ENCODE measurements at places on chromosomes 7 and 10. TPM values are rescaled to one million over a fixed set of nuclear protein-coding genes. Genes with fewer than 3 reads are reported as not detected.

Gene NPY
- 34.4 TPM for total RNA-seq

Gene MGMT
- total RNA-seq, result 28.0 TPM

- H3K27me3 ChIP-seq, result no peaks in the 10 kb centered on the region
- no peaks in the 10 kb centered on the region for H3K36me3 ChIP-seq
- no peaks in the 10 kb centered on the region for H3K4me1 ChIP-seq
- no peak for DNase-seq
- H3K4me3 ChIP-seq, result no peak overlapping the region
- H3K27ac ChIP-seq, result no peak overlapping the region
These were observed 521.6 kb upstream of the SORCS1 start for GRCh38 chr10:107686095-107686494.

GRCh38 chr7:76211216-76211615 lies 9.5 kb downstream of the SRRM3 start:
- no peak overlapping the region for H3K27ac ChIP-seq
- no peak overlapping the region for H3K4me3 ChIP-seq
- no peaks in the 10 kb centered on the region for H3K36me3 ChIP-seq
- DNase-seq, result no peak
- peaks cover 43% of the 10 kb centered on the region for H3K27me3 ChIP-seq

Gene ZNF727
- not detected for total RNA-seq

DNA sequence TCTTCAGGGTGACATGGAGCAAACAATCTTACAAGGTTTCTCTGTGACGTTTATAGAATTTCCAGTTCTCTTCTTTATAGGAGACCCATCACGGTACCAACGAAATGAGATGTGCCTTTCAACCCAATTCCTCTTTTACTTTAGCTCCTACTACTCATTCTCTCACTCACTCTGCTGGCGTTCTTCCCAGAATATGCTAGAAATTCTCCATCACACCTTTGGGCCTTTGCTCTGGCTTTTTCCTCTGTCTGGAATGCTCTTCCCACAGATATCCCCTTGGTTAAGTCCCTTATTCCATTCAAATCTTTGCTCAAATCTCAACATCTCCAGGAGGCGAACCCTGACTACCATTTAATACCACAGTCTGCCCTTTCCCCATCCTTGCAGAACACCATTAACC lies 39.0 kb downstream of the SEMA3C start:
- H3K27me3 ChIP-seq, result no peaks in the 10 kb centered on the region
- no peak for DNase-seq
- H3K36me3 ChIP-seq, result no peaks in the 10 kb centered on the region
- H3K27ac ChIP-seq, result no peak overlapping the region
- H3K4me3 ChIP-seq, result no peak overlapping the region

- H3K4me1 ChIP-seq, result no peaks in the 10 kb centered on the region
- DNase-seq, result no peak
- no peak overlapping the region for H3K4me3 ChIP-seq
- no peaks in the 10 kb centered on the region for H3K36me3 ChIP-seq
- peaks cover 8% of the 10 kb centered on the region for H3K27me3 ChIP-seq
These were observed 139.3 kb downstream of the C1GALT1 start for GRCh38 chr7:7321681-7322080.

Measured in A673 (cell line).